ENCODE measurements at places on chromosomes 5 and 9.

- no peak for DNase-seq
These were observed 115.4 kb downstream of the EGFLAM start for GRCh38 chr5:38373743-38374142.

DNA sequence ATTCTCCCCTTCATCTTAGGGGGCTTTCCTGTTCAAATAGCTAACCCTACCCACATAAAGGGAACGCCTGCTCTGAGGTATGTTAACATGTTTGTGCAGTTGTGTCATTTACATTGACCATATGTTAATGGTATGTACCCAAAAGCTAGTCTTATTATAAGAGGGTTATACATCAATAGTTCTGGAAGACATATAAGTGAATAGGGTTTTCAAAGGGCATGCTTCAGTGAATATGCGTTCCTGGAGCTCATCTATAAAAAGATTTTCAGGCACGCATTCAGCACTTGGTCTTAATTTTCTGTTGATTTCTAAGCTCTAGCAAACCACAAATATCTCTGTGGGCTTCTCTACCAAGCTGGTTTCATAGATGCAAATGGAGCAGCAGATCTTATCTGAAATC lies 766.1 kb downstream of the IRX1 start:
- DNase-seq = no peak

- DNase-seq = no peak
These were observed 1.9 kb downstream of the CD274 start for GRCh38 chr9:5452286-5452609.

GRCh38 chr9:35237311-35237710 lies 75.5 kb downstream of the UNC13B start:
- DNase-seq = peak; percentile 9

DNA sequence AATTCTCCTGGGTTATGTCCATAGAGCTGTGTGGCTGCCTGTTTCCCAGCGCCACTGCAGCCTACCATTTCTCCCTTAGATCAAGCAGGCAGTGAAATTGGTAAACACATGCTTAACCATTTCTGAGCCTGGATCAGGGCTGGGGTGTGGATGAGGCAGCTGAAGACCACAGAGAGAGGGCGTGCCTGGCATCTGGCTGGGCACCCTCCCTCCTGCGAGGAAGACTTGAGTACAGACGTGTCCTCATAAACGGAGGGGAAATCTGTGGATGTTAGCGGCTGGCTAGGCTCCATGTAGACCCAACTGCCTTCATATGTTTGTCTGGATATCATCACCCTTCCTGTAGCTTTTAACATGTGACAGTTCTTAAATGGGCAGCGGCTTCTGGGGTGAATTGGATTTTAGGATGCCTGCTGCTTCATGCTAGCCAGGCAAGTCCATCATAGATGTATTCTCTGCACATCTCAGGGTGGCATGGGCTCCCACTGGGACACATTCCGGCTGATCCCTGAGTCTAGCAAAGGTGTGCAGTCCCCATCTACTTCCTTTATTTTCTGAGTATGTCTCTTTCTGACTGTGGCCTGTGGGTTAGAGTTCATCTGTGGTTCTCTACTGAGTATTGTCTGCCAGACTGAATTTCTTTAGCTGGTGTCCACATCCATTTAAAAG lies 11.0 kb downstream of the RGS3 start:
- DNase-seq = no peak

DNA sequence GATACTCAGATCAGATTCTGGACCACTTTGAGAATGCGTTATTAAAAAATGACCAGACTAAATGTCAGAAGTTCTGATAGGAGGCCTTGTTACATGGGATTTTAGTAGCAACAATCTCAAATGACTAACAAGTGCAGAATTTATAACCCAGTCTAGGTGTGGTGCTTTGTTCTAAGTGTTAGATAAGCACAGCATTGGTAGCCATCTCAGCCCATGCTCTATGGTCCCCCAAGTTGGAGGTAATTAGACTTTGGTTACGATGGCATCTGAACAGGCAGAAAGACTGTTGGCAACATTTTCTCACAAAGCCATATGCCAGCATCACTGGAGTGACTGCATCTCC lies 140.4 kb upstream of the RPS23 start:
- DNase-seq = no peak

DNA sequence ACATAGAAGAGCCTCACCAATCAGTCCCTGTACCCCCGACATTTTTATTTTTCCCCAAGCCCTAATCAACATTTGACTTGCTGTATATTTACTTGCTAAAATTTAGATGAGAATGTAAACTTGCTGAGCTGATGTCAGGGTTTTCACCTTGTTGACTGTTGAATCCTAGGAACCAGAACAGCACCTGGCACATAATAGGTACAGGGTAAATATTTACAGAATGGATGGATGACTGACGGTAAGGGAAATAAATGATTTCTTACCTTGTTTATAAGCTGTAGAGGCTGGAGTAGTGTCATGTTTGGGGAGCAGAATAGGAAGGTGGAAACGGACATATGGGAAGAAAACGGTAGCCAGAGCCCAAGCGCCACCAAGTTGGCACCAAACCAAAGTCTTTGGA lies 107.0 kb upstream of the NUDT12 start:
- peak; percentile 97 for DNase-seq

GRCh38 chr5:1173485-1174070 lies 27.8 kb upstream of the SLC6A19 start:
- DNase-seq = no peak

- DNase-seq = no peak
These were observed 20.4 kb downstream of the PDE4D start for GRCh38 chr5:59873113-59873512.

GRCh38 chr5:168600409-168600808 lies 21.2 kb upstream of the PANK3 start:
- DNase-seq = peak; percentile 75

GRCh38 chr5:31581498-31582099 lies 49.5 kb downstream of the C5orf22 start:
- DNase-seq = peak; percentile 58

DNA sequence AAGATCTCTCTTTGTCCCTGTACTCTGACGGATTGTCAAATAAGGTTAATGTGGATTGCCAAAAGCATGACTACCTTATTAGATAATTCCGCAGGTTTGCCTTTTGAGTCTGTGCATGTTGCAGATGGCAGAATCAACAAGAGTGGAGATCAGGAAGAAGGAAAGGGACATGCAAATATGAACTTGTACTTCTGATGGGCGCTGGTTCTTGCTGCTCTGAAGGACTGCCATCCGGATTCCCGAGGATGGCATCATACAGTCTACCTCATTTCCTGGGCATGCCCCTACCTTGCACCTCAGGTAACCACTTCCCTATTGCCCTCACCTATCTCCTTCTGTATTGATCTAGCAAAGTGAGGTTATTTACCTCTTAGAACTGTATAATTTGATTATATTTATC lies 504.2 kb downstream of the ACTL7B start:
- DNase-seq = no peak
